ENCODE measurements at places on chromosomes 1 and 21.

- no peak for DNase-seq
These were observed 65.8 kb upstream of the RGL1 start for GRCh38 chr1:183739082-183739481.

DNA sequence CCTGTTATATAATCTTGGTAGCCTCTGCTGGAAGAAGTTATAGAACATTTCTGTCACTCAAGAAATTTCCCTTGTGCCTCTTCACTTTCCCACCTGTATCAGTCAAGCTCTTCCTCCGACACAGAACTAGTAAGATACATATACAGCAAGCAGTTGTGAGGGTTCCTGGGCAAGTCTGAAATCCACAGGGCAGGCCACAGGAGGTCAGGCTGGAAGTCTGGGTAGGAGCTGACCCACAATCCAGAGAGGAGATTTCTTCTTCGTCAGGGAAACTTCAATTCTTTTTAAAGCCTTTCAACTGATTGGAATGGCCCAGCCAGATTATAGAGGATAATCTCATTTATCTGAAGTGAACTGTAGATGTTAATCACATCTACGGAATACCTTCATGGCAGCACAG lies 96.4 kb upstream of the FMN2 start:
- no peak for DNase-seq

GRCh38 chr1:207282058-207282457 lies 39.4 kb upstream of the CD55 start:
- DNase-seq: no peak

DNA sequence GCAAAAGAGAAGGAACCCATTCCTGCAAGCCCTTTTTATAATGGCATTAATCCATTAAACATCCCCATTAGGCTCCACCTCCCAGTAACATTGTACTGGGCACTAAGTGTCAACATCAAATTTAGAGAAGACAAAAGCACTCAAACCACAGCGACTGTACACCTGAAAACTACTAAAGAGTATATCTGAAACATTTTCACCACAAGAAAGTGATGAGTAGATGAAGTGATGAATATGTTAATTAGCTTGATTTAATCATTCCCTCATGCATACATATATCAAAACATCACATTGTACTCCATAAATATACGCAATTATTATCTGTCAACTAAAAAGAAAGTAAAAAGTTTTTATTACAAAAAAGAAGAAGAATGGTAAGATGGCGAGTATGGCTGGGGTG lies 26.4 kb downstream of the ACP6 start:
- no peak for DNase-seq

- DNase-seq: no peak
These were observed 5.3 kb upstream of the KRTAP10-4 start for GRCh38 chr21:44568261-44568660.

- DNase-seq: no peak
These were observed 139.5 kb downstream of the GRIK3 start for GRCh38 chr1:36894824-36895223.

DNA sequence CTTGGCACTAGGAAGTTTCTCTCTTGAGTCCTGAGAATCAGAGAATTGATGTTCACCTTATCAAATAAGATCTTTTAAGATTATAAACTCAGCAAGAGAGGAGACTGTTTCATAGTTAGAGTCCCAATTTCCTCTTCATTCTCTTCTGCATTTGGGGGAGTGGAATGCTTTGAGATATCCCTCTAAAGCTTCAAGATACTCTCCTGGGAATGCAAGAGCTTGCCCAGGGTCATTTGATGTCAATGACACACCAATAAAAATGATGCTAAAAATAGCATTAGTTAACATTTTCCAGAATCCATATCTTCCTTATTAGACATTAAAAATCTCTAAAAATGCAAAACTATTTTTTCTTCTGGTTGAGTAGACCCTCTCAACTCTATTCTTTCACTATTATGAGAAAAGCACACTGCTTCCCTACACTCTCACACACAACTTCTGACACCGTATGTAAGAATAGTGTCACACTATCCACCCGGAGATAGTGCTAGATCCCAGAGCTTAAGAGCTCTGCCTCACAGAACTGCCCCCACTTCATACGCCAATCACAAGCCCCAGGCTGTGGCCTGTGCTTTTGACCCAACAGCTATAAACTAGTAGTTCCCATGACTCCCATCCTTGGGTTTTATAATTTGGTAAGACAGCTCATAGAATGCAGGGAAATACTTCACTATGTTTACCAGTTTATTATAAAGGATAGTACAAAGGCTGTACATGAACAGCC lies 399.9 kb upstream of the RUNX1 start:
- no peak for DNase-seq

DNA sequence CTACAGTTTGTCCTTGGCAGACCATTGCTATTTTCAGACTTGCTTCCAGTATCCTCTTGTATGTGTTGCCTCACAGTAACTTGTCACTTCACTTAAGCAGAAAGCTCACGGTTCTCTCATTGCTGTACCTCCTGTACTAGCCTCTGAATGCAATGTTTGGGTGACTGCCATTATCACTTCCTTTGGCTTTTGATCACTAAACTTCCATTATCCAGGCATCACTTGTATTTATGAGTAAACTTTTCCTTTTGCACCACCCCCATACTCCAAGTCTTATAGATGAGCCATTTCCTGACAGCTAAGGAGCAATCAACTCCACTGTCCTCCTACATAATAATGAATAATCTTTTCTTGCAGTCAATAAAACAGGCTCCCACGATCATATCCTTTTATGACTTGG lies 255.3 kb downstream of the PDE4B start:
- no peak for DNase-seq

DNA sequence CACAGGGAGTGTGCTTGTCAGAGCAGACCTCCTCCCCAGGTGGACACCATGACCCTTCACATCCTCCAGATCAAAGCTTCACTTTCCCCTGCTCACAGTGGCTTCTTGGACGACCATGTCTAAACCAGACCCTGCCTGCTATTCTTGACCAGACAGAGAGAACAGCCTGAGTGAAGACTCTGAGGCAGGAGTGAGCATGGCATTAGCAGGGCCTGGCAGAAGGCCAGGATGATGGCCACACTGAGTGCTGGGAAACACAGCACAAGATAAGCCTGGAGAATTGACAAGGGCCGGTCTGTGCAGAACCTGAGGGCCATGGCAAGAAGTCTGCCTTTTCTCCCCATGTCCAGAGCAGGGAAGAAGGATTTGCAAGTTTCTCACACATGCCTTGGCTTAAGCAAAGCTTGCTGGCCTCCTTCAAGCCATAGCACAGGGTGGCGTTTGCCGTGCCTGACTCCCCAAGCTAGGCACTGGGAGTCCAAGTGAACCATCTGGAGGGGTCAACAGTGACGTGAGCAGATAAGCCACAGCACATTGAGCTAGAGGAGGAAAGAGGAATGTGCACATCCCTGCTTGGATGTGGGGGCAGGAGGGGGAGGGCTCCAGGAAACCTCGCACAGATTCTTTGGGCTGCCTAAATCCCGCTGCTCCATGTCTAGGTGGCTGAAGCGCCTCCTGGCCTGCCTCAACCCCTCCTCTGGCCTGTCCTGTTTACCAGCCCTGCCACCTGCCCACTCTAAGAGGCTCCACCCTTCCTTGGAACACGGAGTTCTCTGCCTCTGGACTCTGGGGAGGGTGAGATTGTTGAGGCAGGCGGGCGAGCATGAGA lies 87.1 kb downstream of the CD58 start:
- no peak for DNase-seq

- no peak for DNase-seq
These were observed 278.6 kb upstream of the AJAP1 start for GRCh38 chr1:4375812-4376211.

GRCh38 chr21:38915546-38915945 lies 109.8 kb downstream of the ETS2 start:
- DNase-seq: no peak

DNA sequence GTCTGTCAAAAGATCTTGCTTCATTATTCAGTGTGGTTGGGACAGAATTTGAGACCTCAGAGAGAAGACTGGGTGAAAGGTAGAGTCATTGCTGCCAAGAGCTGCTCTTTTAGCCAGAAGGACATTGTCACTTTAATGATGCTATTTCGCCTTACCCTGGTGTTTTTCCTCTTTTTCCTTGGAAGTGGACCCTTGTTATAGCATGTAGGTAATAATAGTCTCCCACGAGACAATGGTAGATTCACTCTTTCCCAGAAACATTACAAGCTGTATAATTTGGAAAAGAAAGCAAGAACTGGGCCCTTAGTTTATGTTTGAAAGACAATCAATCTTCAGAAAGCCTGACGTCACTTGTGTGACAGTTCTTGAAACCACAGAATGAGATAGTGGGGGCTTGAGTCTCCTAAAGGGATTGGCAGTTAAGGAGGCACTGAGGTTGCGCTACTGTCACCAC lies 3.8 kb downstream of the SERTAD4 start:
- DNase-seq: no peak
